Occipital lobe (tissue), 3 donors: ENCODE measurements at places on chromosomes 5 and 9. TPM values are rescaled to one million over a fixed set of nuclear protein-coding genes. Genes with fewer than 3 reads are reported as not detected.

GRCh38 chr5:35668319-35668718 lies 50.7 kb downstream of the SPEF2 start:
- no peak for DNase-seq

GRCh38 chr5:79499640-79500273 lies 14.2 kb downstream of the HOMER1 start:
- no peak for DNase-seq

GRCh38 chr5:158686214-158686613 lies 413.5 kb downstream of the EBF1 start:
- DNase-seq = no peak

- DNase-seq = no peak
These were observed 61.2 kb downstream of the MCTP1 start for GRCh38 chr5:95223566-95224258.

DNA sequence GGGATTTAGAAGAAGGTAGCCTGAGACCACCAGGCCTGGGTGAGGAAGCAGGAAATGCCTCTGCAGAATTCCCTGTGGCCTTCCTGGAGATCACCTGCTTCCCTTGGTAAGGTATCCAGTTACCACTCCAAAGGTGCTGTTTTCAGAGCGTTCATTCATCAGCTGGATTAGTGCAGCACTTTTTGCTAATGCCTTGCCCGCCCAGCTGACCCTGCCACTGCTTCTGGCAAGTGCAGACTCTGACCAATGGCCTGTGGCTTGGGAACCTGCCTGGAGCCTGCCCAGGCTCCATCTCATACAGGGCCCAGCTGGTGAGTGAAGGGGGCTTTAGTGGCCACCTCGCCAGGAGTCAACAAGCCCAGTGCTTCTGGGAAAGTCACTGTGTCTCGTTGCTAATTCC lies 48.6 kb downstream of the FOXI1 start:
- DNase-seq = no peak

GRCh38 chr5:126516133-126516532 lies 78.9 kb downstream of the ALDH7A1 start:
- no peak for DNase-seq

The MYOT gene
- total RNA-seq = 0.31 TPM

The ZNF618 gene
- total RNA-seq = 5.8 TPM

The PCDHA5 gene
- total RNA-seq = 13.1 TPM
